ENCODE measurements at places on chromosomes 12 and 14.

GRCh38 chr14:97336816-97337215 is 539.6 kb downstream of the VRK1 start:
- DNase-seq = no peak

GRCh38 chr12:15962760-15963159 is 51.6 kb downstream of the DERA start:
- DNase-seq = no peak

- no peak for DNase-seq
Measured at GRCh38 chr12:114888448-114888847, 204.5 kb upstream of the TBX3 start.

DNA sequence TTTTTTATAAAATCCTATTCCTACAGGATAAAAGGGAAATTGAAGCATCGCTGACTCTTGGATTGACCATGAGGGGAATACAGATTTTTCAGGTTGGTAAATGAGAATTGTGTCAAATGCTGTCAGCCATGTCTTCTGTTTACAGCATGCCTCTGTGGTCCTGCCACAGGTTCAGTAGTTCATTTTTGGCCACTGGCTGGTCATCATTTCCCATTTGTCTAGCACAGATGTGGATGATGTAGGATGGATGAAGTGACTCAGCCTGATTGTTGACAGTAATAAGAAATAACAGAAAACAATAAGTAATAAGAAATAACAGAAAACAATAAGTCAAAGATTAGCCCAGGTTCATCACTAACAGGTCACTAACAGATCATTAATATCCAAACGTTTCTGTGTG is 59.8 kb downstream of the FRMD6 start:
- DNase-seq = no peak

DNA sequence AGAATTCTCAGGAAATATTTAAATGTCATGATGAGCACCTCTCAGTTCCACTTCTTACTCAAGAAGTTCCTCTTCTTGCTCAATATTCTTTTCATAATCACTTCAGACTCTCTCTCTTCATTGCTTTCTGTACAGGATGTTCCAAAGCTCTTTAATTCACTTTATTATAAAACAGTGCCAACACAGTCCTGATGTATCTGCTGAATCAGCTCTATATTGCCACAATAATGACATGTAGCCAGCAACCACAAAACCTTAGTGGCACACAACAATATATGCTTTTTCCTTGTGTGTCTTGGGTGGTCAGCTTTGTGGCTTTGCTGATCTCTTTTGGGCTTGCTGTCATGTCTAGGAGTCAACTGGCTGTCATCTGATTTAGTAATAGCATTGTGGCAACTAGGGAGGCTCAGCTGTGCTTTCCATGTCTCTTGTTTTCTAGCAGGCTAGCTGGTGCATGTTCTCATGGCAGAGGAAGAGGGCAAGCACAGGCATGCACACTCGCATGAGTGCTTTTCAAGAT is 52.8 kb upstream of the SLC2A13 start:
- no peak for DNase-seq

DNA sequence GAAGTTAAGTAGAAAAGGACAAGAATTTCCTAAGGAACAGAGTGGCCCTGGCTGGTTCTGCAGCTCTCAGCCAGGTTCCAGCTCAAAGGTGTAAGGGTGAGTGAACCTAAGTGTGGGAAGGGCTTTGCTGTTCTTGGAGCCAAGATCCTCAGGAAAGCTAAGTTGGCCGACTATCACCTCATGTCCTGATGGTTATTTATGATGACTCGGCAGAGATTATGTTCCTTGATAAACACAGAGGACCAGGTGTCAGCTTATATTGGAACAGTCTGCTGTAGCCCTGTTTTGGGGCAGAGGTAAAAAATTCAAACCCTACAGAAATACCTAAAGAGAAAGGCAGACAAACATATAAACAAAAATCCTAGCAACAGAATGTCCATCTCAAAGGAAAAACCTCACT is 128.5 kb downstream of the TBX3 start:
- DNase-seq = no peak

- DNase-seq = no peak
Measured at GRCh38 chr14:43938588-43939281, 568.3 kb downstream of the FSCB start.

- no peak for DNase-seq
Measured at GRCh38 chr12:74415633-74416032, 122.0 kb upstream of the ATXN7L3B start.

DNA sequence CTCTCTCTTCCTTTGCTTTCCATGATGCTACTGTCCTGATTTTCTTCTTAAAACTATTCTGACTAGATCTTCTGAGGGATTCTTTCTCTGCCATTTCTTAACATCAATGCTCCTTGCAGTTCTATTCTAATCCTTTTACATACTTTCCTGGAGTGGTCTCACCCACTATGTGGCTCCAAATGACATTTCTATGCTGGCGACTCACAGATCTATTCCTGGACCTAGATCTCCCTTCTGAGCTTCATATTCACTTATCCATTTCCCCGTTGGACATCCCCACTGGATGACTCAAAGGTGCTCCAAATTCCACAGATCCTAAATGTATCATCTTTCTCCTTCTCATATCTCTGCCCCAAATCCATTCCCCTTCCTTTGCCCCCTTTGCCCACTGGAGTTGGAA is 4.1 kb downstream of the TEP1 start:
- DNase-seq = no peak

- no peak for DNase-seq
Measured at GRCh38 chr14:47273939-47274338, 401.5 kb downstream of the MDGA2 start.

DNA sequence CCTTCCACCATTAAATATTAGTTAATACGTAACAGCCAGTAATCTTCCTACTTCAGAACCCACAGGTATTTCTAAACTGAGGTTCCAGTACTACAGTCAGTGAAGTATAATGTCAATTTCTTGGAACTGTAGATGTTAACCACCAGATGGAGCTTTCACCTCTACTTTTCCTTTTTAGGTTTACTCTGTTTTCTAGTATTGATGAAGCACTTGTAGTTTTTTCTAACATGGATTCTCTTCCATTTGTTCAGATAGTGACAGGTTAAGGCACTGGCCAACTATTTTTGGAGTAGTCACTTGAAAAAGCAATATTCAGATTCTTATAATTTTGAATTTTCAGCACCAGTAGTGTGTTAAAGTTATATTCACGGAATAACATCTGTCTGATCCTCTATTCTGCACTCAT is 4.6 kb upstream of the SEC23A start:
- DNase-seq = no peak

- no peak for DNase-seq
Measured at GRCh38 chr12:96578526-96579125, 89.2 kb downstream of the CFAP54 start.

- DNase-seq = no peak
Measured at GRCh38 chr12:105696-106095, 39.1 kb downstream of the IQSEC3 start.

DNA sequence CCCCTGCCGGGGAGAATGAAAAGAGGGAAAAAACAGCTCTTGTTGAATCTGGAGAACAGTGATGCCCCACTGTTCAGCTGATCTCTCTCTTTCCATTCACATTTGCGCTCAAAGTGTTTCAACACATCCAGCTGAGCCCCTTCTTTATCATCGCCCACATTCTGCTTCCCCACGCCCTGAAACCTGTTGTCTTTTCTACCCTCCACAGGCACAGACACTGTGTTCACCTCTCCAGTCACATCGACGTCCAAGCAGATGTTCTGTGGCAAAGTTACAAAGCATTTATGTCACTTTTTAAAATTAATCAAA is 338.7 kb downstream of the EGLN3 start:
- DNase-seq = no peak

DNA sequence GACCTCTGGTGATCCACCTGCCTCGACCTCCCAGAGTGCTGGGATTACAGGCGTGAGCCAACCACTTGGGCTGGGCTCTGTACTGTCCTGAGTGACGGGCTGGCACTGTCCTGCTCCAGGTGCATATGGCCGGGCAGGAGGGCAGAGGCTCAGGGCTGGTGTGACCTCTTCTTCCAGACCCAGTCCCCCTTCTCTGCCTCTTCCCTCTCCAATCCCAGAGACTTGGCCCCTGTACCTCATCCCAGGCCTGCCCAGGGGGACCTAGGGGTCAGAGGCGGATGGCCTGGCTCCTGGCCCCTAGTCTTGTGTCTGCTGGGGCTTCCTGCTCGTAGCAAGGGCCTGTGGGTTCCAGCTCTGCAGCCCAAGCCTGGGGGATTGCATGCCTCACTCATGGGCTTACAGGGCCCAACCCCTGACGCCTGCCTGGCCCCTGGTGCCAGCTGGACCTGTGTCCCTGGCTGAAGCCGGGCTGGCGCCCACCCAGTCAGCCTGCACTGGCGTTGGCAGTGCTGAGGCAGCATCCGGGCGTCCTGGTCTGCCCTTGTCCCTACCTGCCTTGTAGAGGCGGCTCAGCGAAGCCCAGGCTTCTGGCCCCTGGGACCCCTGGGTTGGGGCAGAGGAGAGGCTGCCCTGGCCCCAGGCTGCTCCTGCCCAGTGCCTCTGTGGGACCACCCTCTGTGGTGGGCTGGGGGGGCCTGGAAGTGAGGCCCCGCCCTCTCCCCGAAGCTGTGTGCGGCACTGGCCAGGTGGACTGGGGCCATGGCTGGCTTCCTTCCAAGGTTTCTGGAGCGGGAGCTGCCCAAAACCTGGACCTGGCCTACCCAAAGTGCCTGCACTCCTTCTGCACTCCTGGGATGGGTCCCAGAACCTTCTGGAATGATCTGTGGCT is 4.3 kb downstream of the TEDC1 start:
- DNase-seq = no peak

DNA sequence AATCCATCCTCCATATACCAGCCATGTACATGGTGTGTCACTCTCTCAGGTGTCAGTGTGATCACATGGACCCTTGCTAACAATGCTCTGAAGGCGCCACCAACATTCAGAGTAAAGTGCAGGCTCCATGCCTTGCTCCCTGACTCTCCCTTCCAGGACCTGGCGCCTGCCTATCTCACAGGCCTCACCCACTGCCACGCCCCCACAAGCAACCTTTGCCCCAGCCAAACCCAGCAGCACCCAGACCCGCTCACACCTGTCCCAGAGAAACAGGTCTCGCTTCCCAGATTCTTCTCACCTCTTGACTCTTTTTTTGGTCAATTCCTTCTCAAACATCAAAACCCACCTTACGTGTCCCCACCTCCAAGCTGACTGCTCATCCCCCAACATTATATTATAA is 52.3 kb downstream of the KCNK10 start:
- no peak for DNase-seq

- DNase-seq = no peak
Measured at GRCh38 chr14:99479160-99479905, 1.3 kb downstream of the SETD3 start.

GRCh38 chr12:7034464-7034863 is 16.2 kb upstream of the LPCAT3 start:
- no peak for DNase-seq

DNA sequence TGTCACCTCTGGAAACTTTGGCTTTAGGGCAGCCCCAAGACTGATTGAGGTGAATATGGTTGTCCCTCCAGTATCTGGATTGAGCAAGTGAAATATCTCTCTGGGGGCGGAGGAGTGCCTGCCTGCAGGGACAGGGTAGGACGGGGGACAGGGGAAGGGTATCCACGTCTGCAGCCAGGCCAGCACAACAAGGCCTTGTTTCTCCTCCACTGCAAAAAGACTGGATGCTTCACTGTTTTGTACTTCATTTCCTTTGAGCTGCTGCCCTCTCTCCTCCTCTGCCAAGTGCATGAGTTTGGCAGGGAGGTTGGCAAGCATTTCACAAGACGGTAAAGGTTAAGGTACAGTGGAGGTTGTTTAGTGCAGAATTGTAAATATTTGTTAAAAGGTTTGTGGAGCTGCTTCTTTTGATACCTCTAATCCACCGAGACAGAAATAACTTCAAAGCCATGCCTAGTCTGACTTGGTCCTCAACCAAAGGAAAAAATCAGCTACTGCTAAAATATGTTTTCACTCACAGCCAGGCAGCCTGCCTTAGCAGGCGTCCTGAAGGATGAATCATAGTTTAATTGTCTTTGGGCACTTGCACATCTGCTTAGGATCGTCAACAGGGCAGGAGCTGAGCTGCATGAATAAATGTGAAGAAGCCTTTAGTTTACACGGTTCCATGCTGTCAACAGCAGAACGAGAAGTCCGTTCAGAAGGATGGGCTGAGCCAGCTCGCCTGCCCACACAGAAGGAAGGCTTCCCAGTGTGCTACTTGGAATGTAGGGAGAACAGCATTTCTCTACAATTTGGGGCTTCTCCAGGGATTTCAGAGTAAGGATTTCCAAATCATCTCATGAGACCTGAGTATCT is 269.7 kb downstream of the TTC6 start:
- no peak for DNase-seq

GRCh38 chr14:50521912-50522341 is 10.4 kb downstream of the MAP4K5 start:
- DNase-seq = no peak

DNA sequence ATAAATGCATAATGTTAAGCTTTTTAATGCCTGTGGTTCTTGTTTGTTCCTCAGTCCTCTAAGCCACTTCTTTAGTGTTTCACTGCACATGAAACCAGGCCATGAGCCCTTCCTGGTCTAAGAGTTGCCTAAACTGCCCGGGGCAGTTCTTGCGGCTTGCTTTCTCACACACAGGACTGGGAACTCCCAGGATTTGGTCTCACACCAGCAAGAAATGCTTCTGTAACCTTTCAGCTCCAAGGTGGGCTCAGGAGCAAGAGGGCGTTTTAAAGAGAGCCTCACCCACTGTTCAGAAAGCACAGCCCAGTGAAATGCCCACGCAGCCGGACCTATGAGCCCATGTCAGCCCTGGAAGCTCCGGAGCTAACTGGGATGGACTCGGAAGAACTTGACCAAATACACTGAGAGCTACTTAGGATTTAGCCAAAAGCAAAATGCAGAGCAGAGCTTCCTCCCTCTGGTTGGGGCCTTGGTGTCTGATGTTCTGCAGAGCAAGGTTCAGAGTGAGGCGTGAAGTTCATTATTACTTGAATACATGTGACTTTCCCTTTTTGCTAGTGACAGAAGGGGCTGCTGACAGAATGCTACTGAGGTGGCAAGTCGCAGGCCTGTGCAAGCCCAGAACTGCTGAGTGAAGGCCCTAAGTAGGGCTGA is 23.4 kb downstream of the SLC25A29 start:
- DNase-seq = no peak

DNA sequence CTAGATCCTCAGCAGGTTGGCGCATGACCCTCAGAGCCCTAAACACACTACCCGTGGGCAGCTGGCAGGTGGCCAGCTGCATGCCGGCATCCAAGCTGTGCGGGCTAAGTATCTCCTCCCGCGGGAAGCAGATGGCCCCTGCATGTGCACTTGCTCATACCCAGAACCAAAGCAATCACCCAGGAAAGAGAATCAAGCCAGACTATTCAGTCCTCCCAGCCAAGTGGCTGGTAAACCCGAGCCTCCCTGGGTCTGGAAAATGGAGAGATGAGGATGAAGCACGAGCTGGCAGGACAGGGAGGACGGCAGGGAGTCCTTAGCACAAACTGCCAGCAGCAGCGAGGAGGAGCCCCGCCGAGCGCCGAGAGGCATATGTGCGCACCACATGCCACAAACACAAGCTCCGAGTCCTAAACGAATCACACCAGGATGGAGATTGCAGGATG is 139.7 kb downstream of the RIMBP2 start:
- DNase-seq = no peak

DNA sequence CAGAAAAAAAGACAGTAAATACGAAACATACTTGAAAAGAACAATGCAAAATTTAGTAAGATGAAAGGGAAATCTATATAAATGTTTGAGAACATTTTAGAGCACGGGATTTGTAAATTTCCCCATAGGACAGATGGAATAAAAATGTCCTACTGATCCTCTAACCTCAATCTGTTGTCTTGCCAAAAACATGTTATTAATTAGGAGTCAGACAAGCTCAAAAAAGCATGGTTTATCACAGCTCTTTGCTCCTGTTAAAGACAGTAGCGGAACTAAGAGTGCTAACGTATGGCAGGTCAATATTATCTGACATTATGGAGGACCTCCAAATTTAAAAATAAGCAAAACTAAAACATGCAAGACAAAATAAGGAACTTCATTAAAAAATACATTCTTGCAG is 12.9 kb downstream of the GMFB start:
- no peak for DNase-seq

All from stimulated activated CD4-positive, alpha-beta T cell treated with anti-CD3 and anti-CD28 coated beads, Interleukin-2, amount 100 ng/mL, for 48 hours (primary cell).